ENCODE measurements at places on chromosomes 7 and 10.

DNA sequence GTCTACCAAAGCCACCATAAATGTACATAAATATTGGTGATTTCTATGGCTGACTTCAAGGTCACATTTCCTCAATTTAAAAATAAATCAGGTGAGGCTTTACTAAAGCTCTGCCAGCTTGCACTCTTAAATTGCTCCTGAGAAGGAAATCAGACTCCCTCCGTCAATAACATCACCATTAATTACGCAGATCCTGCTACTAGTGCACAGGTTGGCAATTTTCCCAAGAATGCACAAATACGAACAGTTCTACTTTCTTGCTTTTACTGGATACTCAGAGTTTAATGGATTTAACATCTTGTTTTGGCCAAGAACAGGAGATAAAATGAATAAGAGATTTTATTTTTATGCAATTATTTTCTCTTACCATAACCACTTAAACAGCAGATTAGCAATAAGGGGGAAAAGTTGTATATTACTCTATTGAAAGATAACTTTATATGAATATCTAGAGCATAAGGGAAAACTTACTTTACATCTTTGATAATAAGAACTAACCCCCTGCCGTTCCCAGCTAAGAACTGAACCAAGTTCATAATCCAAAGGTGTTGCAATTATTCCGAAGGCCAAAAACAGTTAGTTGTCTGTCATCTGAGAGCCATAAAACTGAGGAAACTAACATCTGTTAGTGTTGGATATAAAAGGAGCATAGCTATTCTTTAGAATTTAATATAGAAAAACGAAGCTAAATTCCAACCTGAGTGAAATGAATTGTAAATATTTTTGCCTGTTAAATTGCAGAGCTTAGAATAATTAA, 140.5 kb downstream of the TWIST1 start:
- no peak for DNase-seq

DNA sequence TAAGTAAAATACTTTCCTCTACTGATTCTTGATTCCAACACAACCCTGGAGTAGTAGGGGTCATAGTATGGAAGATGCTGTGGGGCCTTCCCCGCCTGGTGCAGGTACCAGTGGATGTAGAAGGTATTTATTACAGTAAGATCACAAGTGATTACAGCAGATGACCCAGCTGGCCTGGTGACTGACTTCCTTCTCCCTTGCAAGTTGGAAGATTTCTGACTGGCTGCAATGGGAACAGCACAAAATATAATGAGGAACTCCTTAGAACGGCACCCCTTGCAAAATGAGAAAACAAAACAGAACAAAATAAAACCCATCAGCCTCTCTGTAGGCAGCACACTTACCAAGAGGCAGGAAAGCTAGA, 61.7 kb upstream of the TARP start:
- no peak for DNase-seq

DNA sequence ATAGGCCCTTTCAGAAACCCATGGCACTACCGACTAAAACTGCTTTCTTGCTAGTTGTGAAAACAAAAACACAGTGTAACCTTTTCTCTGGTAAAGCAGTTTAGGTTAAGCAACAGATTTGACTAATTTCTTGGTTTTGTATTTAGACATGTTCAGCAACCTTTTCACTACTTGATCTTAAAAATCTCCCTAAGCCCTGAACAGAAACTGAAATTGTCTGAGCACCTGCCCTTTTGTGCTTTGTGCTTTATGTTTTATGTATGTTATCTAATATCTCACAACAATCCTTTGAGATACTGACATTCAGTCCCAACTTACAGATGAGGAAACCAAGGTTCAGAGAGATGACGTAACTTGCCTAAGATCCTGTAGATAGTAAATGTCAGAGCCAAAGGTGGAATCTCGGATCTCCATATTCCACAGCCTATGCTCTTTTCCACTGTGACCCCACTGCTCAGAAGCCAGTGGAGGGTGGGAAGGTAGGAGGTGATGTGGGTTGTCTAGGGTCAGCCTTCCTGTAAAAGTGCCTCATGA, 146.6 kb downstream of the LCOR start:
- DNase-seq: no peak

DNA sequence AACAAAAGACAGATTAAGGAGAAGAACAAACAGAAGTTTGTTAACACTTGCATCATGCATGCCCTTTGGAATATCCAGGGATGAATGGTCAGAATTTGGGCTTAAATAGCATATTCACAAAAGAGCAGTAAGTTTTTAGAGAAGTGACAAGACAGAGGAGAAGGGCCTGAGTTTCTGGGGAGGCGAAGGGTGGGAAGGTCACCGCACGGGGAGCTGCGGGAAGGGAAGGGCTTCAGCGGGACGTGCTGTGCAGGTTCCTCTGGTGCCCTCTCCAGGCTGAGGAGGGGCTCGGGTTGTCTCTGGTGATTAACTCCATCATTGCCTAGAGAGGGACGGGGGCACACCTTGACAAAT, 10.4 kb upstream of the ZNF22 start:
- no peak for DNase-seq
